ENCODE measurements at places on chromosomes 5 and 9. TPM values are rescaled to one million over a fixed set of nuclear protein-coding genes. Genes with fewer than 3 reads are reported as not detected.

DNA sequence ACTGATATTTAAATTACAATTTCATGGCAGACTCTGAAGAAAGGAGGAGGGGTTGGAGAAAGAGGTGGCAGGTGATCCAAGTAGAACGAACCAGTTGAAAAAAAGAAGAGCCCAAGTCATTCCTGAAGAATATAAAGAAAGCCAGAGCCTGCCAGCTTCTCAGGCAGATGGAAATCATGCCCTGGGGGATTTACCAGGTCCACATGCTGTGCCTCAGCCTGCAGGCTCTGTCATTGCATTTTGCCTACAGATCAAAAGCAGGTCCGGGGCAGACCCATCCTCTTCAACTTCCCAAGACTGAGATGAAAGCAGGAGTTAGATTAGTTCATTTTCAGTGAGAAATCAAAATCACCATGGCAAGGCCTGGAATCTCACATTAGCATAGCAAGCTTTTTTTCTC lies 48.5 kb downstream of the GDNF start:
- no peak for DNase-seq

FYB1 gene
- total RNA-seq, result 355 TPM

- no peak for DNase-seq
These were observed 784 bp downstream of the NLN start for GRCh38 chr5:65722575-65723403.

GRCh38 chr5:37211661-37212060 lies 37.5 kb downstream of the CPLANE1 start:
- DNase-seq, result no peak

DNA sequence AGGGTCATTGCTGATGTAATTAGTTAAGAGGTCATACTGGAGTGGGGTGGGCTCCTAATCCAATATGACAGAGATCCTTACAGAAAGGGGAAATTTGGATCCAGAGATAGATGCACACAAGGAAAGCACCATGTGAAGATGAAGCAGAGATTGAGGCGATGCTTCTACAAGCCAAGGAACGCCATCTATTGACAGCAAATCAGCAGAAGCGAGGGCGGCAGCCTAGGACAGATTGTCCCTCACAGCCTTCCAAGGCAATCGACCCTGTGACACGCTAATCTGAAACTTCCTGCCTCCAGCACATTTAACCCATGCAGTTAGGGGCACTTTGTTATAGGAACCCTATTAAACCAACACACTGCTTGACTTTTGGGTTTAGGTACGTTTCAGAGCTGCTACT lies 285.1 kb upstream of the DAP start:
- DNase-seq, result no peak

DNA sequence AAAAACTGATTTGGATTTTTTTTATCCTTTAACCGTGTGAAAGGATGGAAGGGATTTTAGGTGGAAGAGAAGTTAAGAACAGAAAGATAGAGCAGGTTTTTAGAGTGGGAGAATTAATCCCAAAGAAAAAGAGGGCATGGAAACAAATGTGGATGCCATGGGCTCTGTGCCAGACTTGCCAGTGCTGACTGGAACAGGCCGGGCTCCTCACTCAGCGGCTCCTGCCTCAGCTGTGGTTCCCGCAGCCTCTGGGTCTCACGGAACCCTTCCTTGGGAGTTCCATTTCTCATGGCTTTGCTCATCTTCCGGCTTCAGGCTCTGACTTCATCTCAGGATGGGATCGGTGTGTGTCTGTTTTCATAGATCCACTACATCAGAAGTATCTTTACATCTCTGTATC lies 30.4 kb upstream of the SLC2A8 start:
- DNase-seq, result no peak

DNA sequence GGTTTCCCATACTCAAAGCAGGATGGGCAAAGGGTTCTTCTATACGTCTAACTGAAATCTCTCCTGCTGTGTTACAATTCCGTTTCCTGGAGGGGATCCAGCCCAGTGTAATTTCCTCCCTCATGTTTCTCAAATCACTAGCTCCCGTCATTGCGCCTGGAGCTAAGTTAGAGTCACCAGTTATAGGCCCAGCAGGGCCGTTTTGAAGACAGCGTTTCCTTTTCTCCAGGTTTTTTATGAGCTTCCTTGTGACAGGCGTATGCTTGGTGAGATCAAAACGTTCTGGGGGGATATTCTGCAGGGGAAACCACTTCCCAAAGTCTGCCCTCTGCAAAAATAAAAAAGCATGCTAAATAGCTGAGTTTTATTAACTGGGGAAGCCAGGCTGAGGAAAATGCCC lies 53.0 kb upstream of the WWC1 start:
- DNase-seq, result no peak

DNA sequence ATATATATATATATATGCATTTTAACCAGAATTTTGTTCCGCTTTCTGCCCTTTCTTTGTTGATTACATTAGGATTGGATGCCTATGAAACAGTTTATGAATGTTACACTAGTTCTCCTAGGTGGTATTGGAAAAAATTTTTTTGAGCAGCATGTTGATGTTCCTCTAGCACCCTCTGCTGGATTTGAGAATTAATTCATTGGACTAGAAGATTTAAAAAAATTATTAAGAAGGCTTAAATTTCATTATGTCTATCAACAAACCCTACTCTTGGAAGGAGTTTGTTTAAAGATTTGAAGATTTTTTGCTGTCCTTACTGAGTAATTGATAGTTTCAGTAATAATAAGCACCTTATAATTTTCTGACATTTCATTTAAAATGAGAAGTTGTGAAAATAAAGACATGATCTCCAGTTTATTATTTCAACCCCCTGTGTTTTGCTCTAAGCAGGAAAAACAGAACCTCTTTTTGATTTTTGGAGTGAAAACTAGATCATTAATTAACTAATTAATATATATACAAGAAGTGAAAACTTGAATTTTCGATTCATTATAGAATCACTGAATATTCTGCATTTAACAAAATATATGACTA lies 89.6 kb downstream of the CCDC171 start:
- no peak for DNase-seq

TMEM252 gene
- total RNA-seq, result not detected

UAP1L1 gene
- 43.9 TPM for total RNA-seq

GRCh38 chr9:129363216-129363873 lies 185.3 kb upstream of the IER5L start:
- no peak for DNase-seq

NTRK2 gene
- total RNA-seq, result not detected

DNA sequence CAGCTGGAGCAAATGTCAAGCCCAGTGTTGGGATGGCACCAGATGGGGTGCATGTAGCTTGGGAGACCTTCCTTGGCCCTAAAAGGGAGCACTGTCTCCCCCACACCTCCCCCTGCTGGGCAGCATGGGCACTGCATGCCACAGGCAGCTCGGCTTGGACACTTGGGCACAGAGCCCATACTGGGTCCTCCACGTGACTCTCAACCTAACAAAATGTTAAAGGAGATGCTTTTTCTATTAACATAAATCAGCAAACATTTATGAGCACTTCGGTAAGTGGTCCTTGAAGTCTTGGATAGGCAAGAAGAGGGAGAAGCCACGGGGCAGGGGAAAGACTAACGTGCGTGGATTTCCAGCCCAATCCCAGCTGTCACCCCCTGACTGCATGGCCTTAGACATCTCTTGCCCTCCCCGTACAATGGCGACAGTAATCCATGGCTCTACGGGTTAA lies 23.9 kb upstream of the MAPK9 start:
- peak; percentile 81 for DNase-seq

GRCh38 chr9:105052346-105052745 lies 124.4 kb upstream of the ABCA1 start:
- DNase-seq, result no peak

KCNN2 gene
- total RNA-seq, result not detected

GRCh38 chr9:134372581-134373267 lies 46.5 kb downstream of the RXRA start:
- no peak for DNase-seq

GRCh38 chr5:124866355-124867136 lies 120.1 kb upstream of the ZNF608 start:
- no peak for DNase-seq

- DNase-seq, result no peak
These were observed 388.7 kb downstream of the CETN3 start for GRCh38 chr5:90020575-90021538.

ARHGEF39 gene
- 13.4 TPM for total RNA-seq

GRCh38 chr5:75612226-75612569 lies 945 bp downstream of the ANKDD1B start:
- DNase-seq, result no peak

DNA sequence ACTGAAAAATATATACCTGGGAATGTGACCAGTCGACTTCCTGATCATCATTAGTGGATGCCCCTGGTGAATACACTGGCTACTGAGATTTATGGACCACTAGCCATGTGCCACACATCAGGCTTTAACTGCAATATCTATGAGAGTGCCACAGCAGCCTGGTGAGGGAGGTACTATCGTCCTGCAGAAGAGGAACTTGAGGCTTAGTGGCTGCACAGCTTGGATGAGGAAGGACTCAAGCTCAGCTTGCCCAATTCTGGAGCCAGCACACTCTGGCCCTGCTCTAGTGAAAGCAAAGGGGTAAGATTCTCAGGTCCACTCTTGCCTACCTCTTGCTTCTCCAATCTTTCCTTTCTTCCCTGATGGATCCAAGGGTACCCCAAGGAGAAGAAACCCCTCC lies 129.3 kb downstream of the ENTREP1 start:
- no peak for DNase-seq

- no peak for DNase-seq
These were observed 23.0 kb upstream of the PRDM6 start for GRCh38 chr5:123066016-123066415.

- DNase-seq, result no peak
These were observed 2.2 kb upstream of the TMEM210 start for GRCh38 chr9:137173796-137174664.

GRCh38 chr5:142390334-142390733 lies 65.5 kb upstream of the SPRY4 start:
- no peak for DNase-seq

- no peak for DNase-seq
These were observed 491.1 kb downstream of the CCDC171 start for GRCh38 chr9:16043756-16044578.
